ENCODE measurements at places on chromosomes 7 and 10.
A peak's percentile ranks its signal among the peaks of the same experiment; 100 is the strongest.

DNA sequence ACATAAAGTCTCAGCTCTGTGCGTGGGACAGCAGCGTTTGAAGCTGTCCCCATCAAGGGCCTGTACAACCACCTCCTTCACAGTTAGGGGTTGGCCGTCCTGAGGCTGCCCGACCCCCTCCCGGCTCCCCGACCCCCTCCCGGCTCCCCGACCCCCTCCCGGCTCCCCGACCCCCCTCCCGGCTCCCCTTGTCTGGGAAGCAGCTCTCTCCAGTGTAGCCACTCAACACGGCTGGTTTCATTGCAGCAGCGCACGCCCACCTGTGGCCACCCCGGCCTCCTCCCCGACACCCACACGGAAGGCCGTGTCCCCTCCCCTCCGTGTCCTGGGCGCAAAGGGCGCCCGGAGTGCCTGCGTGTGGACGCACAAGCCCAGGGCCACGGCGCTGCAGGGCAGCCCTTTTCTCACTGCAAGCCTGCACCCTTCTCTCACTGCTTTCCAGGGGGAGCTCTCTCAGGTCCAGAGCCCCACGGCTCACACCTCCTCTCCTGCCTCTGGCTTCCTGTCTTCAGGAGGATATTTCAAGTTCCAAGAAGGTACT, 20.9 kb upstream of the FAM20C start:
- no peak for DNase-seq

GRCh38 chr10:103843854-103844570, 11.4 kb downstream of the SH3PXD2A start:
- no peak for DNase-seq

DNA sequence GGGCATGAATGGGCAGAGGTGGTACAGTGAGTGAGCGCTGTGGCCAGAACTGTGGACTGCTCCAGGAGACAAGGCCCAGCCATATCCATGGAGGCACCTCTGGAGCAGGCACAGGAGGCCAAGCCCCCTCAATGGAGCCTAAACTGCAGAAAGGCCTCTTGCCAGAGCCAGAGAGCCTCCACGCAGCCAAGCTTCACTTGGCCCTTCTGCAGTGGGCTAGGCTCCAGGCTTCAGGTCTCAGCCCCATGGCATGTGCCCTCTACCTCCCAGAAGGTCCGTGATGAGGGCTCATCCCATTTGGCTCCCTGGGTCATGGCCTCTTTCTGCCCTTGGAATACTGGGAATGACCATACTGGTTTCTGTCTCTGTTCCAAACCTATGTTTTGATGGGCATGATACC, 8.9 kb downstream of the PDE1C start:
- no peak for DNase-seq

GRCh38 chr7:13989126-13989948, at the start of gene ETV1:
Gene ETV1 (minus strand): TSS chr7:13989666. CDS start chr7:13989052, 614 bp downstream.
- no peak for DNase-seq

DNA sequence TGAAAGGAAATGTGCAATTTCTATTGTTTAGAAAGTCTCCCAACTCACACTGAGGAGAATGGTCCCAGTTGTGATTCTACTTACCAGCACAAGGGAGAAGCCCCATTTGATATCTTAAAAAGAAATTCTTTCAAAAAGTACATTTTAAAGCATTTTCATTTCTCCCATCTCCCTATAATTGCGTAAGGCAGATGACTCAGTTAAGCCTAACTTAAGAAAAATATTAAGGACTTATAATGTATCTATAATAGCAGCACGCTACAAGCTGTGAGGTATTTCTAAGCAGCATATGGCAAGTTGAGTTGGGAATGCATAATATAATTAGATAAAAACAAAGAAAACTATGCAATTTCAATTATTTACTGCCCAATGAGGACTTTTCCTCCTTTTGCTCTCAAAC, 8.5 kb upstream of the NRCAM start:
- no peak for DNase-seq

- DNase-seq: no peak
Observed at GRCh38 chr7:18230271-18230670, 202.6 kb upstream of the PRPS1L1 start.

DNA sequence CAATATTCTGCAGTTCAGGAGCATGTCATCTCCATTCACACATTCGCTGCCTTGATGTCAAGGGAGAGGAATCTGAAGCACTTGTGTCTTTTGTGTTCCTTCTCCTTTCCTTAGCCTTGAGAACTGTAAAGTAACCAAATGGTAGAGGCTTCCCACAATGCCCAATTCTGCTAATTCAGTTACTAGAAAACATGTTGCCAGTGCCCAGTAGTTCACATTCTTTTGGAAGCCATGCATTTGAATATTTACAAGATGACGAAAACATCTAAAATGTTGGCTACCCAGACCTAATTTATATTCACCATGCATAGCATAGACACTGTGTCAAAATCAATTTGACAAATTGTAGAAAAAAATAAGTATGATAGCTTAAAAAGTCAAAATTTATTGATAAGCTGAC, 852.7 kb upstream of the PHF14 start:
- DNase-seq: no peak

GRCh38 chr7:53315981-53316380, 280.5 kb downstream of the POM121L12 start:
- no peak for DNase-seq

GRCh38 chr7:131843898-131844331, 287.5 kb upstream of the PODXL start:
- DNase-seq: no peak

- DNase-seq: no peak
Observed at GRCh38 chr7:50358041-50358705, 53.7 kb downstream of the IKZF1 start.

DNA sequence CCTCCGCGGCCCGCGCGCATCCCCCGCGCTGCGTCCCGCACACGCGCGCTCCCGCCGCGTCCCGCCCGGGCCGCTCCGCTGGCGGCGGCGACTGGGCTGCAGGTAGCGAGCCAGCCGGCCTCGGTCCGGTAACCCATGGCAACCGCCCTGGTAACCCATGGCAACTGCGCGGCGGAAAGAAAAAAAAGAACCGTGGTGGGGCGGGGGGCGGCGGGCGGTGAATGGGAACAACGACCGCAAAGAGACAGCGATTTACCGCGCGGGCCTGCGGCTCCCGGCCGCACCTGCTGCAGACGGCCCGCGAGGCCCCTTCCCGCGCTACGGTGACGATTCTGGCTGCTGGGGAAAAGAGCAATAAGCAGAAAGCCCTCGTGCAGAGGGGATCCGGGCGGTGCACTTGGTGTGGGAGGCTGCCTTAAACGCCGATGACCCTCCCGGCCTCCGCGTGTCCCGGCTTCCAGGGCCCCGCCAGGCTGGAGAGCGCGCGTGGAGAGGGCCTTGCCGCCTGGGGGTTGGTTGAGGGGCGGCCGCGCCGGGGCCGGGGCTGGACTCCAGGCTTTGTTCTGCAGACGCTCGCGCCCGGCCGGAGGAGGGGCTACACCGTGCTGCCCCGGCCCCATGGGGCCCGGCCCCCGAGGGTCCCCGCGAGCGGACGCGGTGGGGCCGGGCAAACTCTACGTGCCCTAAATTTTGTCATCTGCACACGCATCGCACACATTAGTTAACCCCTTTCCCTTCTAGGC, 84.7 kb downstream of the SNX10 start:
- peak; percentile 18 for DNase-seq

Data from T-cell (primary cell).